ENCODE measurements at places on chromosomes 6 and 20.

DNA sequence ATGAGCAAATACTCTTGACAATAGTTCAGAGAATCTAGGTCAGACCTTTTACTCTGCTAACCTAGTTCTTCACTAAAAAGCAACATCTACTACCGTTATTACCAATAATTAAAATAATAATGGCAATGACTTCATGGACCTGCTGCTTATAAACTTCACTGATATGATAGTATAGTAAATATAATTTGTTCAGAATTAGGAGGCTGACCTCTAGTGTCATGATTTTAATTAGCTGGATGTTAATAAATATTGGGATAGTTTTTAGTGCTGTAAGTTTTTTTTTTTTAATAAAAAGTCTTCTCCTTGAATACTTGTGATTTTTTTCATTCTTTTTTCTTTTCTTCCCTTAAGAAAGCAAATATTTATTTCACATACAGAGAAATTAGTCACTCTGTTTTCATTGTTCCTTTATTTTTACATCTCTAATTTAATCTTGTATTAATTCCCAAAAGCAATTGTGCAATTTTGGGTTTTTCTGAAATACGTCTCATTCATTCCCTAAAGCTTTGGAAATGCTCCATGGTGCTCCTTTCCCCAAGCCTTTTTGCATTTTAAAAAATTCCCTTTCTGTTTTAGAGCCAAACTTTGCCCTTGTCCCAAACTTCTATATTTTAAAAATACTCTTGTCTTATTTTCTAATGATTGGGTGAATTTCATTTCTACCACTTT is 46.6 kb upstream of the UST start:
- no peak for DNase-seq

DNA sequence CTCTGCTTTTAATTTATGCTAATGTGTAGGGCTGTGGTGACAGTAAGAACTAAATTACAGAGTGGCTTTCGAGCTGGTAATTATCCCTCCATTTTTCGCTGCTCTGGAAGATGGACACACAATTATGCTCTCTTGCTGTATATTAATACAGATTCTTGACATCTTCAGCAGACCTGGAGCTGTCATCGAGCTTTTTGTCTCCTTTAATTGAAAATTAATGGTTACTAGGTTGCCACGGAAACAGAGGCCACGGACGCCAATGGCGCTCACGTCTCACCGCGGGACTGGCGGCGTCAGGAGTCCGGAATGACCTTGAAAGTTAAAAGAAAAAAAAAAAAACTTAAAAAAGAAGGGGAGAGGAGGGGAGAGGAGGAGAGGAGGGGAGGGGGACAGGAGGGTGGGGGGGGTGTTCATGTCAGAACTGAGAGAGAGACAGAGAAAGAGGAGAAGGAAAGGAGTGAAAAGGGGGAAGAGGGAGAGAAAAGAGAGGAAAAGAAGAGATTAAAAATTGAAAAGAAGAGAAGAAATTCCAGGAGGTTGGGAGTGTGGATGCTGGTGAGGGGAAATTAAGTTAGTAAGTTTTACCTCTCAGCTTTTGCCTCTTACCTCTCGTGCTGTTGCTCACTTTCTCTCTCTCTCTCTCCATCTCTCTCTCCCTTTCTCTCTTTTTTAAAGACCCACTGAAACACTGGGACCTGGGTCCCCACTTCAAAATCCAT is 22.1 kb upstream of the FOXP4 start:
- DNase-seq = no peak

DNA sequence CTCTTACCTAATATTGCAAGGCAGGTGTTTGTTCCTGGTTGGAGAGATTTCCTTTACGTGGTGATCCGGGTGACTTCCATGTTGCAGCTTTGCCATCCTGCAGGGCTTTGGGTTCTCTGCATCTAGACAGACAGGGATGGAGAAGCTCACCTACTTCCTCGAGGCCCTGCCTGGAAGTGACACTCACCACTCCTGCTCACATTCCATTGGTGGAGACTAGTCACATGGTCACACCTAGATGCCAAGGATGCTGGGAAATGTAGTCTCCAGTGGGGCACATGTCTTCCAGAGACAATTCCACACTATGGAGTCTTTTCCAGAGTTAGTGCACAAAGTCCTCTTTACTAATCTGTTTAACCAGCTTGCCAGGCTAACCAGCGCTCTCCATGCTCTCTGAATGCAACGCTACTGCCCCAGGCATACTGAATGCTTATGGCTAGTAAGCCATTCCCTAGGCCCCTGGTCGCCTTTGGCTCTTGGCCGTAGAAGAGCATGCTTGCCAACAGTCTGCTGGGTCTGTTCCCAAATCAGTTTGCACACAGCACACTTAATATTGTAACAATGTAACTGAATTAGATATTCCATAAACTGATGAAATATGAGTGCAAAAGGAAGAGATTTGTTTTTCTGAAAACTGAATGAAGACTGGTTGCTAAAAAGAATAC is 6.7 kb upstream of the KCNK15 start:
- DNase-seq = no peak

DNA sequence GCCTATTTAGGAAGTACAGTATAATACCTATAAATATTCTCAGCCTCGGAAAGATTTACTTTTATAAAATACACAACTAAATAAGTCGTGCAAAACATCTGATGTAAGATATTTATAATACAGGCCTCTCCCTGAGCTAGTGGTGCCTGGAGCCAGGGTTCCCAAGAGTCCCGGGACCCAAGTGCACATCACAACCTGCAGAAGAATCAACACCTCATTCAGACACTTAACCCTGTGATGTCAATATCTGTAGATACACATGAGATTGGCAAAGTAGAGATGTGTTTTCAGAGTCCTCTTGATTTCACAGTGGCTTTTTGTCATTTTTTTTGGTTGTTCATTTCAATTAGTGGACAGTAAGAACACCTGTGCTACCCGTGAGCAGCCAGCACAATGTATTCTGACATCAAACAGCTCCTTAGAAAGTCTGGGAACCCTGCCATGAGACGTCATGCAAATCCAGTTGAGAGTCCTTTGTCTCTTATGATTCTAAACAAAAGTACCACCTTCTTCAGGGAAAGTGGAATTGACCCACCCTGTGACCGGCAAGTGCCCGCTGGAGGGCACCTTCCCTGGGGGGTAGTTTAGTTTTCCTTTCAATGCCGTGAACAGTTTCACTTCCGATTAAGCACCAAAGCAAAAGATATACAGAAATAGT is 101.6 kb downstream of the DACT2 start:
- no peak for DNase-seq

GRCh38 chr6:162576016-162576415 is 151.6 kb downstream of the PRKN start:
- DNase-seq = no peak

GRCh38 chr6:34912715-34913464 is 23.8 kb downstream of the ANKS1A start:
- DNase-seq = no peak

DNA sequence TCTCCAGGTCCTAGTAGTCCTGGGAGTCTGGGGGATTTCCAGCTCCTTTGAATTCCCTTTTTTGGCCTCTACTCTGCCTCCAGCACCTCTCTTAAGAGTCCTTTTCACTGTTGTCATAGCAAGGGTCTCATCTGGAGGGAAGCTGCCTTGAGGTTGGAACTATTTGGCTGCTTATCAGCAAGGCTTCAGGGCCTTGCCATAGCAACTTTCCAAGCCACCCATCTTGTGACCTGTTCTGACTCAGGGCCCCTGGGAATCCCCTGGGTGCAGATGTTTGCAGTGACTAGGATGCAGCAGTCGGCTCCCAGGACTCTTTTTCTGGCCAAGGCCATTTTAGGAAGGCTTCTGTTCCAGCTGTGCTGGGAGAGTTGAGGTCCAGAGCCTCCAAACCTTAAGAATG is 12.4 kb downstream of the PKIG start:
- DNase-seq = no peak

- no peak for DNase-seq
These were observed 107.7 kb downstream of the JPH2 start for GRCh38 chr20:44079291-44079690.

- peak; percentile 46 for DNase-seq
These were observed 21.6 kb upstream of the TULP4 start for GRCh38 chr6:158290659-158291058.

GRCh38 chr6:147950623-147950987 is 392.0 kb upstream of the SASH1 start:
- DNase-seq = no peak

- DNase-seq = no peak
These were observed 123.0 kb upstream of the ENPP5 start for GRCh38 chr6:46293641-46294316.

DNA sequence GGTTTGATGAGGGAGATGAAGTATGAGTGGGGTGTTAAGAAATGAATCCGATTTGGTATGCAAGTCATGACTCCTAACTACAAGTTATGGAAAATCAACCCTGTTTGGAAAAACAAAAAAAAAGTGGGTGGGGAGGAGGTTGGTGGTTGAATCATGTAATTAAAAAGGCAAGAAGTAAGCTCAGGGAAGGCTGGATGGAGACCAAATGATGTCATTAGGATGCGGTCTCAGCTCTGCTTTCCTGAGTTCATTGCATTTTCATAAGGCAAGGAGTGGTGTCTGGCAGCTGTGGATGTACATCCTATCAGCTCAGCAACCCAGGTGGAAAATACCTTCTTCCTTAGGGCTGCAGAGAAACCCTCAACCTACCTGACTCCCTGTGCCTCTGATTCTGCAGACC is 60.4 kb upstream of the AKAP12 start:
- no peak for DNase-seq

DNA sequence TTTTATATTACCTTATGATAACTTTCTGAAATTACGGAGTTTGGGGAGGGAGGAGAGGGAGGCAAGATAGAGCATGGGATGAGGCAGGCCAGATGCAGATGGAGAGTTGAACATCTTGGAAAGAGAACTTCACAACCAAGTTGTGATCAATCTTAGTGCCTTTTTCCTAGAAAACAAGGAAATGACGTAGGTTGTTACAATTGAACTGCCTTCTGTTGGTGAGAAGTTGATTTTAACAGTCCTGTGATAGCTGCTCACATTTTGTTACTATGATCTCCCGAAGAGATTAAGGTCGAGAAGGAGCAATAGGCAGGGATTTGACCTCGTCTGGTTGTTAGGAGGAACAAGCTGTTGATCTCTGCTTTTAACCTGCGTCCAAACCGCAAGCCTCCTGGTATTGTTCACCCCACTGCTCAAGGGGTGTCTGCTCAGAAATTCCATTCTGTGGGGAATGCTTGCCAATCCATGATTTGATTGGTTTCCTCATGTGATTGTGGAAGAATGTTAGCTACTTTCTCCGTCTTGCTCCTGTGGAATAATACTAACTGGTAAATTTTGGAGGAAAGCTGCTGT is 35.1 kb downstream of the TIAM2 start:
- DNase-seq = no peak

GRCh38 chr6:33797626-33798342 is 6.0 kb downstream of the MLN start:
- no peak for DNase-seq

DNA sequence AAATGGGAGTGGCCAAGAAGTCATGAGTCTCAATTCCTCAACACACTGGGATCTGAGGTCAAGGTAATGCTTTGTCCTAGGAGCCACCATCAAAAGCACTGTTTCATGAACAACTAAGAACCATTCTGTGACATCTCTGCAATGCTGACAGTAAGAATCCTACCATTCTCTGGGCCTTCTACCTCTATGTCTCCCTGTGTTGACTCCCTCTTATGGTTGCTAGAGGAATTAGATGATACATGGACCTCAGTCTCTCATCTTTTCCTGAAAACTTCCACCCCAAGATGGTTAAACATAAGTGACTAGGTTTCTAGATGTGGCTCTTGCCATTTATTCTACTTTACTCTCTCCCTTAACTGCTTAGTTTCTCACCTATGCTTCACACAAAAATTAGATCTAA is 9.1 kb downstream of the MTRF1L start:
- no peak for DNase-seq

GRCh38 chr20:58864346-58864745 is 11.8 kb downstream of the GNAS start:
- no peak for DNase-seq

- no peak for DNase-seq
These were observed 12.5 kb upstream of the BCKDHB start for GRCh38 chr6:80094017-80094416.
